Retina (tissue), 1 donor: ENCODE measurements at places on chromosomes 4 and X.

DNA sequence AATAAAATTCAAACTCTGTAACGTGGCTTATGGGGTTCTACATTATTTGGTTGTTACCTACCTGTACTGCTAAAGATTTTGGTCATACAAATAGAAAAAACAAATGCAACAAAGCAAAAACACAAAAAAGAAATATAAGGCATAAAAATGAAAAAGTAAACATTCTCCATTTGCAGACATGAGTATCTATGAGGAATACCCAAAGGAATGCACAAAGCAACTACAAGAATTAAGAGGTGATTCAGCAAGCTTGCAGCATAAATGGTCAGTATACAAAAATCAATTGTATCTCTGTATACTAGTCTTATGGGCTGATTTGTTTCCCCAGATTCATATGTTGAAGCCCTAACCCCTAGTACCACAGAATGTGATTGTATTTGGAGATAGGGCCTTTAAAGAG is 3.6 kb upstream of the PDE5A start:
- no peak for DNase-seq

- DNase-seq = no peak
Measured at GRCh38 chrX:69896046-69896445, 153.7 kb downstream of the AWAT2 start.

- no peak for DNase-seq
Measured at GRCh38 chr4:102312417-102312816, 32.9 kb downstream of the SLC39A8 start.

DNA sequence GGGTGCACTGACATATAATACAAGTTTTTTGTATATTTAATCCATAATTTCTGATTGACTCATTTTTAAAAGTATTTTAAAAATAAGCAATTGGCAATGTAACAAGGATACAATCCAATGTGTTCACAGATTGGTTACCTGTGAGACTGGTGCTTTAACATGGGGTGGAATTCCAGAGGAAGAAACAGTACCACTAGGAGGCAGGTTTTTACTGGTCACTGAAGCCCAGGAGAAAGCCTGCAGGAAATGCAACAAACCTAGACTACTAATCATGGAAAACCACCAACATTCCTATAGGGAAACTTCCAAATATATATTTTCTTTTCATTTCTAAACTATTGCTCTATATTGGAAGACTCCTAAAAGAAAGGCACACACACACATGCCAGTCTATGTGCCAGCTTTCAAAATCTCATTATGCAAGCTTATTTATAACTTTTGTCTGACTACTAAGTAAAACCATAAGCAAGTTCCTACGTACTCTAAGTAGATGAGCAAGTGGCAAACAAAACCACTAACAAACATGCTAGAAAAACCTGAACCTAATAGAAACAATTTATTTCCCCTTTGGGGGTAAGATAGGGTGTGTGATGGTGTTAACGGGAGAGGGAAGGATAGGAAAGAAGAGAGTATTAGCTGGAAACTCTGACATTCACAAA is 19.2 kb downstream of the G3BP2 start:
- DNase-seq = no peak

GRCh38 chr4:11431111-11431510 is 2.4 kb upstream of the HS3ST1 start:
- DNase-seq = no peak

DNA sequence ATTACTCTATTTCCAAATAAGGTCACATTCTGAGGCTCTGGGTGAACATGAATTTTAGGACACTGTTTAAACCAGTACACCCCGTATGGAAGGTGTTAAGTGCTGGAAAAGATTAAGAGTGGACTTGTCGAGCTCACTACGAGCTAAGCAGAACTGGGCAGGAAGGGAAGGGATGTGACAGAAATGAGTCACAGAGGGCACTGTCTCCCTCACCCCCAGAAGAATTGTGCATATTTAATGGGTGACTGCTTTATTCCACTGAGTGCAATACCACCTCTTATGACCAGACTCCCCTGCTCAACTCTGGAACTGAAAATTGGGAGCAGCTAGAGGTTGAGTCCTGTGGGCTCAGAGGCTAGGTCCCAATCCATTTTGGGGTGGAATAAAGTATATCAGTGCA is 187.4 kb upstream of the RPS6KA3 start:
- no peak for DNase-seq

DNA sequence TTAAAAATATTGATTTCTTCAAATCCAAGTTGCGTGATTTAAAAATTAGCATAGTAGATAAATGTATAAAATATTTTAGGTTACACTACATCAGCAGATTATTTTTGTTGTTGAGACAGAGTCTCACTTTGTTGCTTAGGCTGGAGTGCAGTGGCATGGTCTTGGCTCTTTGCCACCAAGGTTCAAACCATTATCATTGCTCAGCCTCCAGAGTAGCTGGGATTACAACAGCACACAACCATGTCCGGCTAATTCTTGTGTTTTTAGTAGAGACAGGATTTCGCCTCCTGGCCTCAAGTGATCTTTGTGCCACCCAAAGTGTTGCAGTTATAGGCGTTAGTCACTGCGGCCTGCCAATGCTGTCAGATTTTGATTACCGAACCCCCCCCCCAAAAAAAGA is 1390.5 kb upstream of the TENM3 start:
- no peak for DNase-seq

DNA sequence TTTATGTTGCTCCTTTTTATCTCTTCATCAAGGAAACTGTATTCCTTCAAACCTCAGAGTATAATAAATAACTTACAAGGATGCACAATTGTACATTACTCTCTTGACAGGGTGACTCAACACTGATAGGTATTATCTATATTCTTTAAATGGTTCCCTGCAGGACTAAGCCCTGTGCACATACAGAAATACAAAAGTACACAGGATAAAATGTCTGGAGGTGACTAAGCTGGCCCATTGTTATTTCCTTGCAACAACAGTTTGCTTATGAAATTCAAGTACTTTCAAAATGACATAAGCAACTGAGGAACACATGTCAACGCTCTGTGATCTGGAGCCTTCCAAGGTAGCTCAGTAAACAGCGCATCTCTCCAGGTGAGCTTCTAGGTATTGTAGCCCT is 83.8 kb upstream of the RPL34 start:
- DNase-seq = no peak

- DNase-seq = no peak
Measured at GRCh38 chr4:109052821-109053220, 249.6 kb downstream of the COL25A1 start.

GRCh38 chrX:11185861-11186260 is 74.7 kb downstream of the HCCS start:
- DNase-seq = no peak

DNA sequence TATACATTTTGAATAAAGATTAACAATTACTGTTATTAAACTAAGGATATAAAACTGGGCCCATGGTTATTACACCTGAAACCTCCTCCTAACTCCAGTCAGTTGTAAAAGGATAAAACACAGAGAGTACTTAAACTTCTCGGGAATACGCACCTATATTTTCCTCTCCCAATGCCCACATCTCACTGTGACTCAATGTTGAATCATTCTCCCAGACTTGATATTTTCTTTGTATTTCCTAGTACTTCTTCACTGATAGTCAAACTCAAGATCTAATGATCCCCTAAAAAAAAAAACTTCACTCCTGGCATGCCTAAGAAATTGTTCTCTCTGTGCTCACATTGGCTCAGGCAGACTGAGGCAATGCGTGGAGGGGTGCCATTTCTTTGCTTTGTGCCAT is 212.5 kb upstream of the DKK2 start:
- DNase-seq = no peak

GRCh38 chr4:8911316-8912088 is 39.9 kb upstream of the HMX1 start:
- no peak for DNase-seq

GRCh38 chrX:103789004-103789403 is 12.4 kb downstream of the PLP1 start:
- no peak for DNase-seq

DNA sequence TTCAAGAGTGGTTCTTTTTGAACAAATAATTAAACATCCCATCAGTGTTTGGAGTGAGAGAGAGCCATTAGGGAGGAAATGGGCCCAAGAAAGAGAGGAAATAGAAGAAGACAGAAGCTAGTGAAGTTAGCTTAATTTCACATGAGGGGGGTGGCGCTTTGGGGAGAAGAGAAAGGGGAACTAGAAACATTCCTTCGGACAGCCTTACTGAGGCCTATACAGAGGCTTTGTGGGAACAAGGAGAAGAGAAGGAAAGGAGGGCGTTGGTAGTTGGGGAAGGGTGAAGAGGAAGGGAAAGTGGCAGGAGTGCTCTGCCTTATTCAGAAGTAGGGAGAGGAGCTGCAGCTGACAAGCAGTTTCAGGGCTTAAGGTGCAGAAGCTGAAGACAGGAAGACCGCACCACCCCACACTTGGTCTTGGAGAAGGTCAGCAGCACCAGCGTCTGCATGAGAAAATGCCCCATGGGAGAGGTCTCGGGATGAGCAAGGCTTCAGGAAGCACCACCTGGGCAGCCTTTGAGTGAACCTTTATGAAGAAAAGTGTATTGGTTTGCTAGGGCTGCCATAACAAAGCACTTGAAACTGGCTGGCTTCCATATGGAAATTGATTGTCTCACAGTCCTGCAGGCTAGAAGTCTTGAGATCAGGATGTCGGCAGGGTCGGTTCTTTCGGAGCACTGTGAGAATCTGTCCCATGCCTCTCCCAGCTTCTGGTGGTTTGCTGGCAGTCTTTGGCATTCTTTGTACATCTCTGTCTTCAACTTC is 85.1 kb downstream of the KIT start:
- no peak for DNase-seq

GRCh38 chr4:123995936-123996335 is 599.3 kb downstream of the SPRY1 start:
- no peak for DNase-seq

DNA sequence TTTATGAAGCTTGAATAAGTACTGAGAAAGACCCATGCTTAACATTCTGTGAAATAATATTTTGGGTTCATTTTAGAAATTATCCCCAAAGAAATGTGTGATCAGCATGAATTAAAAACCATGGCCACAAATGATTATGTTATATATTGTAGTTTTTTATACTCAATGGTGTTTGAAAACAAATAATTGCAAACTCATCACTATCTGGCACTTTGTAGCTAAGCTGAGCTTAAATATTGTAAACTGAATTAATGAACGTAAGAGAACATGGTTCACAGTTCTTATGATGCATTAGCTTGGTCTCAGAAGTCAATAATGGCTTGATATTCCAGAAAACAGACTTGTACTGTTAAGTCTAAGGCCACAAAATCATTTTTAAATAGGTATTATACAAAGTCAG is 24.6 kb upstream of the ASB5 start:
- DNase-seq = no peak

- DNase-seq = no peak
Measured at GRCh38 chr4:3384771-3385710, 56.7 kb upstream of the HGFAC start.

GRCh38 chrX:45515262-45516215 is 314.9 kb upstream of the DIPK2B start:
- DNase-seq = peak; percentile 21

DNA sequence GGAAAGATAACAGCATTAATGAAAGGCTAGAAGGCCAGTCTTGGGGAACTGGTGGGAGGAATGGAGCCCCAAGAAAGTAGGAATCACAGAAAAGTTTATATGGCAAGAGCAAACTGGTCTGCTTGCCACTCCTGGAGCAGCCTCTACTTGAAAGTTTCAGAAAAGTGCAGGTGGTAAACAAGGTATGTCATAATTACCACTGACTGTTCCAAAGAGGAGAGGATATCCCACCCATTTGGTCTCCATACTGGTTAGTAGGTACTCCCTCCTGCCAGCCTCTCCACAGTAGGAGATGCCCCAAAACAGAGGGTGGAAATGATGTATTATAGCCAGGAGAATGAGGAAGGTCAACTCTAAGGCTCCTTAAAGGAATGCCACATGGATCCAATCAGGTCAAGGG is 145.1 kb downstream of the INPP4B start:
- no peak for DNase-seq

GRCh38 chrX:137431693-137432488 is 134.0 kb upstream of the ZIC3 start:
- peak; percentile 23 for DNase-seq

DNA sequence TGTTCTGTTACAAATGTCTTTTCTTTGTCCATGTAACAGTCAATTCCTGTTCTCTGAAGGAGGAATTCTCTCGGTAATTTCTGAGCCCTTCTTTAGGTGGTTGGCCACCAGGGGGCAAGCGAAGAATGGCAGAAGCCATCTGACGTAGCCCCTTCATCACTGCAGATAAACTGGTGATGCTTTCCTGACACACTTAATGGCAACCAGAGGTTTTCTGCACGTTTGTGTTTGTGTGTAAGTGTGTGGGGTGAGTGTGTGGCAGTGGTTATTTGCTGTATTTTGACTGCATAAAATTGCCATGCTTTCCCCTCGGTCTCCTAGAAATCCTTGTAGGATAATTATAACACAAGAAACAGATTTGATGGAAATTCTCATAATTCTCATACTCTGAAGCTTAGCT is 64.8 kb upstream of the STOX2 start:
- DNase-seq = peak; percentile 81

DNA sequence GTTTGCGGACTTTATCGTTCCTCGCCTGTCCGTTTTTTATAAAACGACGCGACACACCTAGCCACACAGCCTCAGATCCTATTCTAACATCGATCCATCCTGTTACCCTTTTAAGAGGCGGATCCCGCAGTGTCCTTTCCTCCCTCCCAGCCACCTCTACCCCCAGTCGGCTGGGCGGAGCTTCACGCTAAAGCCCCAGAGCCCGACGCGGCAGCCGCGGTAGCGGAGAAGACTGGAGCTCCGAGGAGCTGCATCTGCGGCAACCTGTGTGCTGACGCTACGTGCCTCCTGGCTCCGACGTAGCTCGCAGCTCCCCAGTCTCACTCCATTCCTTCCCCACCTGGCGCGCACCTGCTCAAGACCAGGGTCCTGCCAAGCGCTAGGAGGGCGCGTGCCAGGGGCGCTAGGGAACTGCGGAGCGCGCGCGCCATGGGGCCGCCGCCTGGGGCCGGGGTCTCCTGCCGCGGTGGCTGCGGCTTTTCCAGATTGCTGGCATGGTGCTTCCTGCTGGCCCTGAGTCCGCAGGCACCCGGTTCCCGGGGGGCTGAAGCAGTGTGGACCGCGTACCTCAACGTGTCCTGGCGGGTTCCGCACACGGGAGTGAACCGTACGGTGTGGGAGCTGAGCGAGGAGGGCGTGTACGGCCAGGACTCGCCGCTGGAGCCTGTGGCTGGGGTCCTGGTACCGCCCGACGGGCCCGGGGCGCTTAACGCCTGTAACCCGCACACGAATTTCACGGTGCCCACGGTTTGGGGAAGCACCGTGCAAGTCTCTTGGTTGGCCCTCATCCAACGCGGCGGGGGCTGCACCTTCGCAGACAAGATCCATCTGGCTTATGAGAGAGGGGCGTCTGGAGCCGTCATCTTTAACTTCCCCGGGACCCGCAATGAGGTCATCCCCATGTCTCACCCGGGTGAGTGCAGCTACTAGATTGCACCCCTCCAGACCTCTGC is at the start of gene RNF128:
Gene RNF128 (plus strand): TSS at position 217 of the 953 bp plus-strand sequence. CDS start 213 bp downstream, at position 430.
- DNase-seq = peak; percentile 70
